ENCODE measurements at places on chromosomes 4 and X. TPM values are rescaled to one million over a fixed set of nuclear protein-coding genes. Genes with fewer than 3 reads are reported as not detected.

LONRF3 gene
- polyA plus RNA-seq, result 1.1 TPM

FAM236D gene
- not detected for polyA plus RNA-seq

EPGN gene
- polyA plus RNA-seq, result 0.19 TPM

TECRL gene
- polyA plus RNA-seq, result 0.07 TPM

PNMA6A gene
- polyA plus RNA-seq, result 0.80 TPM

ERAS gene
- polyA plus RNA-seq, result not detected

FAM133A gene
- polyA plus RNA-seq, result 0.16 TPM

TMEM150C gene
- polyA plus RNA-seq, result 39.8 TPM

GUCY1A1 gene
- polyA plus RNA-seq, result 26.9 TPM

TMEM154 gene
- polyA plus RNA-seq, result 0.11 TPM

DNA sequence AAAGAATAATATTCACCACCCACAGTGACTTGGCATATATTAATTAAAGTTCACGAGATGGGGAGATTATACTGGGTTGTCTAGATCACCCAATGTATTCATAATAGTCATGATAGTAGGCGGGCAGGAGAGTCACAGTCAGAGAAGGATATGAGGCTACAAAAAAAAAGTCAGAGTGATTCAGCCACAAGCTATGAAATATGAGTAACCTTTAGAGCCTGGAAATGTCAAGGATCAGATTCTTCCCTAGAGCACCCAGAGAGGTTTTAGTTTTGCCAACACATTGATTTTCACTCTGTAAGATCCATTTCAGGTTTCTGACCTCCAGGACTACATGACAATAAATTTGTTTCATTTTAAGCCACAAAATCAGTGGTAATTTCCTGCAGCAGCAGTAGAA lies 501.9 kb downstream of the GABRG1 start:
- no peak for DNase-seq

- no peak for DNase-seq
These were observed 215.2 kb upstream of the NOCT start for GRCh38 chr4:138800421-138800820.

DNA sequence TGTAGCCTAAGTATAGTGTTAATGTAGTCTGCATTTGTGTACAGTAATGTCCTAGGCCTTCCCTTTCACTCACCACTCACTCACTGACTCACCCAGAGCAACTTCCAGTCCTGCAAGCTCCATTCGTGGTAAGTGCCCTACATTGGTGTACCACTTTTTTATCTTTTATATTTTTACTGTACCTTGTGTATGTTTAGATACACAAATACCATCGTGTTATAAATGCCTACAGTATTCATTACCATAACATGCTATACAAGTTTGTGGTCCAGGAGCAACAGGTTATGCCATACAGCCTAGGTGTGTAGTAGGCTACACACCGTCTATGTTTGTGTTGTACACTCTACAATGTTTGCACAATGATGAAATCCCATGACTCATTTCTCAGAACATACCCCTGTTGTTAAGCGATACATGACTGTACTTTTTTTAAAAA lies 15.4 kb downstream of the TSPAN5 start:
- no peak for DNase-seq

DNA sequence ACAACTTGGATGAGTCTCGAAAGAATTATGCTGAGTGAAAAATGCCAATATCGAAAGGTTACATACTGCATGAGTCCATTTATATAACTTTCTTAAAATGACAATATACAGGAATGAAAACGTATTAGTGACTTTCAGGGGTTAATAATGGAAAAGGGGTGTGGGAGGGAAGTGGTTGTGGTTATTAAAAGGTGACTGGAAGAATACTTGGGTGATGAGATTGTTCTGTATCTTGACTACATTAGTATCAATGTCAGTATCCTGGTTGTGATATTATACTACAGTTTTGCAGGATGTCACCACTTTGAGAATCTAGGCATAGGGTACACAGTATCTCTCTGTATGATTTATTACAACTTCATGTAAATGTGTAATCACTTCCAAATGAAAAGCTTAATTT lies 204.5 kb downstream of the DTHD1 start:
- DNase-seq, result no peak

GRCh38 chr4:15005474-15006115 lies 3.3 kb downstream of the CPEB2 start:
- DNase-seq, result no peak

GRCh38 chr4:131499141-131499873 lies 1649.8 kb upstream of the PCDH10 start:
- no peak for DNase-seq

DNA sequence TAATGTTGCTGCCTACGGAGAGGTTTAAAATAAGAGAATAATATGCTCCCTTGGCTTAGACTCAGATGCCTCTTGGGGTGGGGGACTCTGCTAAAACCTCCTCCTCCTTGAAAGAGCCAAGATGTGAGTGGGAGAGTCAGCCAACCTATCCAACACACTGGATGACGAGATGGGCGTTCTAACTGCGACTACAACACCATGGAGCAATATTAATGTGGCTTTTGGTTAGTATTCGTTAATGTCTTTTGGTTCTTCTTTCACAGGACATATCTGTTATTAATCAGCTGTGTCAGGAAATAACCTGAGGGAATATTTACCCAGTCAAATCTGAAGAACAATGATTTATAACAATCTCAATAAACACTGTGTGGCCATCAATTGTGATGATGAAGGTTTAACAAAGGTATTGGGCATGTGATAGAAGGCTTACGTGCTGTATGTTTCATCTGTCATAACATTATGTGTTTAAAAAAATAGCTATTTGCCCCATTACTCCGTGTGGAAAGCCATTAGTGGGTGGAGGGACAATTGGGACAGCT lies 143.5 kb upstream of the FTHL17 start:
- no peak for DNase-seq

- no peak for DNase-seq
These were observed 1507.1 kb downstream of the C4orf33 start for GRCh38 chr4:130603043-130603442.

DNA sequence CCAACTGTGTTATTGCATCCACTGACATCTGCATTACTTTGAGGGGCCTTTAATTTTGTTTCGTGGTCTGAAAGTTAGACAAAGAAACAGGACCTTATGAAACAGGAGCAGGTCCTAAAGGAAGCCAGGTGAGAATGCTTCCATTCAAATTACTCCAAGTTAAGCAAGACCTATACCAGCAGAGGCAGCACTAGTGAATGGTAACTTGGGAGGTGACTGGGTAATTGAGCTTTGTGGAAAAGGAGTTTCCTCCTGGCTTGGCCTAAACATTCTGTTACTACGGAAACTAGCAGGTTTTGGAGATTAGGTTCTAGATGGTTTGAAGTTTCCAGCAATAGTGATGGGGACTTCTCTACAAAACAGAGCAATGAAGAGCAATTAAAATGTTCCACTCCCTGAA lies 173.5 kb downstream of the NKX6-1 start:
- DNase-seq, result no peak

- no peak for DNase-seq
These were observed 153.5 kb downstream of the SLC10A7 start for GRCh38 chr4:146368209-146368608.

- DNase-seq, result peak; percentile 49
These were observed 723 bp downstream of the MORC4 start for GRCh38 chrX:106999002-106999975.

- DNase-seq, result no peak
These were observed 3.0 kb downstream of the RAB9A start for GRCh38 chrX:13691841-13692371.

DNA sequence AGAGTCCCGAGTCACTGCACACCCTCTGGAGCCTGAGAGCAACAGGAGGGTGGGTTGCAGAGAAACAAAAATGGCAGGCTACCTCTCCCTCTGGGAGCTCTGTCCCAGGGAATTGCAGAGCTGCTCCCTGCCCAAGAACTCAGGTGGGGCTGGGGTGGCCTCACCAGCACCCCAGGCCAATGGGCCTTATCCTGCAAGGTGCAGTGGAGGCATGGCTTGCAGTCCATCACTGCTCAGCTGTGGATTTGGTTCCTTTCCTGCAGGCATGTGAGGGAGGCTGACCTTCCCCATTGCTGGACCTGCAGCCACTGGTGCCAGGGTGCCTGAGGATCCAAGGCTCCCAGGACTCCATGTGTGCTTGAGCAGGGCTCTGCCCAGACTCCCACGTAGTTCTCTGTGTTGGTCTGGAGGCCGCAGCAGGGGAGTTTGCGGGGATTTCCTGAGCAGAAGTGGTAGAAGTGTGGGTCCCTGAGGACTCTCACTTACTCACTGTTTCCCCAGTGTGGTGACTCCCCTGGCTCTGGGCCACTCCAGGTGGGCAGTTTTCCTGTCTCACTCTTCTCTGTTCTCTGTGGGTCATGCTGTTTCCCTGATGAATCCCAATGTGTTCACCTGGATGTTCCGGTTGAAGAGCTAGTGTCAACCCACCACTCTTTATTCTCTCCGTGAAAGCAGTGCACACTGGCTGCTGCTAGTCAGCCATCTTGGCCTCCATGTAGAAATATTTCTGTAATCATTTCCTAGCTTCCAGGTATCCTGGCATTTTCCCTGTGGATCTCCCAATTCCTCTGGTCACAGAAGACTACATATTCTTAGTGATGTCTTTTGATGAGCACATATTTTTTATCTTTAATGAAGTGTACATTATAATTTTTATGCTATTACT lies 82.3 kb downstream of the ARHGAP24 start:
- no peak for DNase-seq

DNA sequence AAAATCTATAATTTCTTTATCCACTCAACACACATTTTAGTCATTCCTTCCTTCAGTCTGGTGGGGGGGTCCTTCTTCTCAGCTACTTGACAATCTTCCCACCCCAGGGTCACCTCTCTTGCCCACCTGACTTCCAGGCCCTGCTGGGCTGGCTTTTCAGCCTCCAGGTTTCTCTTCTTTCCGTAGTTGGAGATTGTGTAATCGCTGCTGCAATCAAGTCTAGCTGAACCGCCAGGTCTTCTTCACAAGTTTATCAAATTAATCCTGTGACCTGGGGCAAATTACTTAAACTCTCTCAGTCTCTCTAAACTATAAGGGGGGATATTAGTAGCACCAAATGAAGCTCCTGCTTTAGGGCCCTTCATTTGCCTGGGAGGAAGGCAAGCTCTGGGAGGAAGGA lies 102.9 kb upstream of the TNIP3 start:
- DNase-seq, result no peak

DNA sequence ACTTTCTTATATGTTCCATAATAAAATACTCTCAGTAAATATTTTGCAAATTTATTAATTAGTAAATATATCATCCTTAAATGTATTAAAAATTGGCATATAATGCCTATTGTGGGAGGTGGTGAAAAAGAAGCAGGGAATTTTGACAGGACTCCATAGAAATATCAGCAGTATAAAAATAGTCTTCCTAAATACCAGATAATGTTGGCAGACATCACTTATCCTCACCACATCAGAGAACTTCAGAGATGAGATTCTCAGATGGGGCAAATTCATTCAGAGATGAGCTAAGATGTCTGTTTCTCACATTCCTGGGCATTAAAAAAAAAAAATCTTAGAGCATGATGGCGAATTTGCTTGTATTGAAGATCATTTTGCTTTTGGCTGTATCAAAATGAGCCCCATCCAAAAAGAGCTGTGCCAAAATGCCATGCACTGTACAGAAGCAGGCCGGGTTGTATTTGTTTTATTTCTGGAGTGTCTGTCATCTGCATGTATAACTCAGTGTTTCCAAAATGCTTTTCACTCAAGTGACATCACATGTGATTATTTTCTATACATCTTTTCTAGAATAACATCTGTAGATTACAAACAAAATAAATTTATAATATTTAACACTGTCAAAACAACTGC lies 41.7 kb downstream of the ATP8A1 start:
- no peak for DNase-seq

DNA sequence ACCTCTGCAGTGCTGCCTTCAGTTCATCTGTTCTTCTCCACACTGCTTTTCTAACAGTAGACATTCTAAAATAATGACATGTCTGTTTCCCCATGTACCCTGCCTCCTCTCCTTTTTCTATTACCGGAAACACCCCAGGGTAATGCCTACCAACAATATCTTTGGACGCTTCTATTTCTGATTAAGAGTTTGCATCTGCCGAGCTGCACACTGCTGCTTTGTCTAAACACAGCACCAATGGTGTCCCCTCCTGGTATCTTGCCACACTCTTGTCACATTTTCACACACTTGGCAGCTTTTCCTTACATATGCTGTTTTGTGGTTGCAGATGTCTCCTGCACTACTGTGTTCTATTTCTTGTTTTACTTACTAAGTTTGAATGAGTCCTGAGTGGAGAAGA lies 288.8 kb downstream of the GRIA2 start:
- DNase-seq, result no peak

DNA sequence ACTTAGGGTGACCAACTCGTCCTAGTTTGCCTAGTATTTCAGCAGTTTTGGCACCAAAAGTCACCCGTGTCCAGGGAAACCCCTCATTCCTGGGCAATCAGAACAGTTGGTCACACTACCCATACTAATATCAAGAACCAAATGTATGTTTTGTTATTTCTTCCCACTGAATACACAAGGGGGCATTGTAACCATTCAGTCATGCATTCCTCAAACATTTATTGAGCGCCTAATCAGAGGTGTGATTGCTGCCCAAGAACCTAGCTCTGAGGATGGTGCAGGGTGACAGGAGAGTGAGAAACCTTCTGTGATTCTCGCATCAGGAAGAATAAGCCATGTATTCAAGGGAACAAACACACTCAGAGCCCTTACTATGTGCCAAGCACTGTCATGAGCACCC lies 69.8 kb upstream of the RAI2 start:
- no peak for DNase-seq

- DNase-seq, result no peak
These were observed 26.1 kb downstream of the OTOP1 start for GRCh38 chr4:4200624-4201023.

DNA sequence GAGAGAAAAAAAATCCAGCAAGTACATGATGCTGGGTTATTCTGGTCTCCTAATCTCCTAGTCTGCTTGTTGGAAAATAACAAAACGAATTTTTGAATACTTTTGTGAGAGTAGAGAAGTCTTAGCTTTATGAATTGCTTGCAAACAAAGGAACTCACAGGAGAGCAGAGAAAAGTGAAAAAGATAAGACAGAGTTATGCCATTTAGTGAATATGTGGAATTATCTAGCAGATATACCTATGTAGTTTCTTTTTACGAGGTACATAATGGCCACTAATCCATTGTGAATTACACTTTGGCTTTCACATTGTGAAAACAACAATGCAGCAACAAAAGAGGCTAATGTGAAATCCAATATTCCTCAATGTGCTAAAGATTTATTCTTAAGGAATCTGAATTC lies 226.7 kb downstream of the NDST4 start:
- DNase-seq, result no peak

- no peak for DNase-seq
These were observed 75.0 kb downstream of the FAT4 start for GRCh38 chr4:125389713-125390112.

- no peak for DNase-seq
These were observed 439.4 kb downstream of the RAPGEF2 start for GRCh38 chr4:159542296-159542695.

- DNase-seq, result no peak
These were observed 146.3 kb upstream of the ADAMTS3 start for GRCh38 chr4:72715299-72715698.
